Fibroblast of mammary gland (primary cell): ENCODE measurements at places on chromosomes 13 and 19.

DNA sequence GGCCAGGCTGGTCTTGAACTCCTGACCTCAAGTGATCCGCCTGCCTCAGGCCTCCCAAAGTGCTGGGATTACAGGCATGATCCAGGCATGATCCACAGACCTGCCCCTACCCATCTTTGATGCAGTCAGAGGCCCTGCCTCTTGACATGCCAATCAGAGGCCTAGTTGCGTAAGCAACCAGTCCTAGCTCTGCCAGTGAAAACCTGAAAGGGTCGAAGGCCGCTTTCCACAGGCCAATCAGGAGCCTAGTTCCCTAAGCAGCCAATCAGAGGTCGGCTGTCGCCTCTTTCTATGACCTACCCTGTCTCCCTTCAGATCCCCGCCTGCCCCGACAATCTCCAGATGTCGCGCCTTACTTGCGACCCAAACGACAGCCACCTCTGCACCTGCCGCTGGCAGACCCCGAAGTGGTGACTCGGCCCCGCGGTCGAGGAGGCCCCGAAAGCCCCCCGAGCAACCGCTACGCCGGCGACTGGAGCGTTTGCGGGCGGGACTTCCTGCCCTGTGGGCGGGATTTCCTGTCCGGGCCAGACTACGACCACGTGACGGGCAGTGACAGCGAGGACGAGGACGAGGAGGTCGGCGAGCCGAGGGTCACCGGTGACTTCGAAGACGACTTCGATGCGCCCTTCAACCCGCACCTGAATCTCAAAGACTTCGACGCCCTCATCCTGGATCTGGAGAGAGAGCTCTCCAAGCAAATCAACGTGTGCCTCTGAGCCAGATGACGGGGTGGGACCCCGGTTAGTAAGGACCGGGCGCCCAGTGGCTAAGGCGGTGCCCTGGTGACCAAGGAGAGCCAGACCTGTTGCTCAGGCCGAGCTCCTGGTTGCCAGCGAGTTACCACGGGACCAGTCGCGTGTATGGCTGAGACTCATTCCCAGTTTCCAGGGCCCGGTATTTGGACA lies 6.3 kb downstream of the SYDE1 start:
- DNase-seq = no peak

GRCh38 chr19:43983544-43983911 lies 460 bp upstream of the ZNF155 start:
- DNase-seq = no peak

- DNase-seq = no peak
These were observed 15.3 kb downstream of the PIN1 start for GRCh38 chr19:9850235-9850959.

DNA sequence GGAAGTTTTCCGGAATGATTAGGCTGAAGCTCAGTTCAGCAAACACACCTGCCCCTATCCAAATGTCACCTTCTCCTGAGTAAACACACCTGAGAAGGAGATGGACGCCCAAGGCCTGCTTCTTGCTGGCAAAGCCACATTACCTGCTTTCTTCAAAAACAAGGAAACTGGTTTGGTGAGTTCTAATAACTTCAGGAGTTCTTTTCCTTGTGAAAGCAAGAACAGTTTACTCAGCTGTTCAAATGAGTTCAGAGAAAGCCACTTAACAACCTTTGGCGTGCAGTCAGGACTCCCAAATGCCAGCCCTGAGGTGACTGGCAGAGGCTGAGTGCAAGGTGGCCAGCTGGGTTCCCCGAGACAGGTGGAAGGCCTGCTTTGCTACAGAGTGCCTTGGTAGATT lies 160.5 kb downstream of the STK24 start:
- DNase-seq = no peak

DNA sequence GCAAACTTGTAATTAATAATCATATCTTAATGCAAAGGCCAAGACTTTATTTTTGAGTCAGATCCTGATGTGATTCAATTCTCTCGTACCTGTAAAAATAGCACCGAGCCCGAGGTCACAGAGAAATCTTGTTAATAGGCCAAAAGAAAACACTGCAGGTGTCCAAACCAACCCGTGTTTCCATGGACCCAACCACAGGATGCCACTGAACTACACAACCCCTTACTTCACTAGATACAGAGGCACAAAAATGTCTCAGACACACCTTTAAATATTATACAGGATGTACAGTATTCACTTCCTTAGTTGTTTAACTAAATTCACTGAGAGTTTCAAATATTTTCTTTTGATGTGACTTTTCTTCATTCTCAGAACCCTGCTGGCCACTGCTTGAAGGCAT lies 530.9 kb downstream of the MYO16 start:
- no peak for DNase-seq

GRCh38 chr19:51807111-51807701 lies 12.2 kb downstream of the FPR3 start:
- DNase-seq = peak; percentile 18

DNA sequence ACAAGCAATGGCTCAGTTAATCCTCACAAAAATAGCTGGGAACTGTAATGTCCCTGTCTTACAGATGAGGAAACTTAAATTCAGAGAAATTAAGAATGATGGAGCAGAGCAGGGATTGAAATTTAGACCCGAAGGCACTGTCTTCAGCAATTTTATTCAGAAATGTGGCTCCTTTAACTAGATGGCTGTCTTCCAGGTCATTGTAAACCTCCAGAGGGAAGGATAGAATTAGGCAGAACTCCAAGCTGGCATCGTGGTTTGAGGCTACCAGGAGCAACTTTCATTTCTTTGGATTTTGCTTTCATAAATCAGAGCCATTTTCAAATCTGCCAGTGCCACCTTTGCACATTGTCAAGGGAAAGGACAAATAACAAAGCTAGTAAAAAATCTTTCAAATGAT lies 339.0 kb downstream of the DCT start:
- DNase-seq = no peak

GRCh38 chr19:46537136-46538097 lies 41.8 kb upstream of the PNMA8B start:
- DNase-seq = peak; percentile 48

DNA sequence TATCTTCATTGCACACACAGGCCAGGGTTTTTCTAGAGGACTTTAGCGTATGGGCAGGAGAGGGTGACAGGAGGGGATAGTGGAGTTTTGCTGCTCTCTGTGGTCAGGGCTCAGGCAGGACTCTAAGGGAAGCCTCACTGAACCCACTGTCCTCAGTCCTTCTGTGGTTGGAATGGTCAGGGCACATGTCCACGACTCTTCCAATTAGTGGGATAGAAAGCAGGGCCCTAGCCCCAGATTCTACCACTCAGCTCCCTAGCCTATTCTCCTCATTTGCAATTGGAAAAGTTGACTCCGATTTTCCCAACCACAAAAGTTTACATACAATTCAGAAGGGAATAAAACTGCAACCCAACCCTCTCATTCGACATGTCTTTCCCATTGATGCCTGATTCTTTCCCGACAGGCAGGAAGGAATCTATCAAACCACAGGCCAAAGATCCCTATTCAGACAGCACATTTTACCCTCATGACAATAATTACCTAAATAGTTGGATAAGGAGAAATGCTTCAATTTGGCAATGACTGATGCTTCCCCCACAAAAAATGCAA lies 38.2 kb downstream of the TGDS start:
- DNase-seq = peak; percentile 33

DNA sequence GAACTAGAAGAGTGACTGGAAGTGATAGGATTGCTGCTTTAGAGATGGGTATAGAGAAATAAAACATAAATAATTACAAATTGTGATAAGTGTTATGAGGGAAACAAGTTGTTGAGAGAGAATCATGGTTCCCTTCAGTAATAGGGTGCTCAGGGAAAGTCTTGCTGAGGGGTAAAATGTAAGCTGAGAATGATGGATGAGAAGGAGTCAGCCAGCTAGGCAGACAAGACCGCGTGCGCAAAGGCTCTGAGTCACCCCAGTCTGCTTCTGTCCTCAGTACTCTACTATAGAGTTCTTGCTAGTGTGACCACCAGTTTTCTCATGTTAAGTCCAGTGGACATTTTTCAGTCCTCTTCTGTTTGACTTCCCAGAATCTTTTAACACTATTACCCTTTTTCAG lies 39.5 kb downstream of the PCCA start:
- DNase-seq = peak; percentile 71

- peak; percentile 38 for DNase-seq
These were observed 17.2 kb upstream of the USPL1 start for GRCh38 chr13:30600496-30600895.

DNA sequence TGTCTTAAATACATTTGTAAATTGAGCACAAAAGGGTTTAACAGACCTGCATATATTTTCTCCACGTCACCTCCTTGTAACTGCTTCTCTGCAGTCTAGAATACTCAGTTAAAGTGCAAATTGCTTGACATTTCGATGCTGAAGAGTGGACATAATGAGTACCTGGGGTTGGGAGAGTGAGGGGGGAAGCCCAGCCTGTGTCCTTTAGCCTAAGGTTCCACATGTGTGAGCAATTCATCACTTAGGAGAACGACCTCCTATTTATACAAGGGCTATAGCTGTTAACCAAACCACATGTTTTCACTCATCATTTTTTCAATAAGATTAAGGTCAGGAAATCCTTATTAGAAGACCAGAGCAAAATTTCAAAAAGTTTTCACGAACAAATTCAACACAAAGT lies 29.5 kb downstream of the PCDH9 start:
- no peak for DNase-seq

GRCh38 chr13:56314765-56315164 lies 826.0 kb upstream of the PRR20A start:
- DNase-seq = no peak

- peak; percentile 98 for DNase-seq
These were observed 32.2 kb downstream of the MYO9B start for GRCh38 chr19:17107546-17108452.

DNA sequence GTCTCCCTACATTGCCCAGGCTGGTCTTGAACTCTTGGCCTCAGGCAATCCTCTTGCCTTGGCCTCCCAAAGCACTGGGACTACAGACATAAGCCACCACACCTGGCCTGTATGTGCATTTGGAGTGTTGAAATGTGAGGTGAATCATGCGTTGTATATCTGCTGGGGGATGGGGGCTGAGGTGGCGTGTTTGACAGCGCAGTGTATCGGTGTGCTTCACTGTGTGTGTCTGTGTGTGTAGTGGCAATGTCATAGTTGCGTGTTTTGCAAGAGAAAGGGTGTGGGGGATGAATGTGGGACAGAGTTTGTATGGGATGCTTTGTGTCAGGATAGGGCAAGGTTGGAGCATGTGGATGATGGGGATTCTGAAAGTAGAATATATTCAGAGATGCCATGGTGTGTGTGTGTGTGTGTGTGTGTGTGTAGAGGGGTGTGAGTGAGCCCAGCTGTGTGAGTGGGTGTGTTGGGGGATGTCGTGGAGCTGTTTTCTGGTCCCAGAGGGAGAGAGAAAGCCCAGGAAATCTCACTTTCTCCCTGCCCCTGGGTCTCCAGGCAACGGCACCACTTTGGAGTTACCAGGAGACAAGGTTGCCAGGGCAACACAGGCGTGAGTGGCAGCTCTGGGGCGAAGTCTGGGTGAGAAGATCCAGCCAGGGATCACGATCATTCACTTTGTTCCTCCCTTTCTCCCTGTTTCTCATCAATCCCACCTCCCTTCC lies 1.1 kb upstream of the SWSAP1 start:
- DNase-seq = no peak

DNA sequence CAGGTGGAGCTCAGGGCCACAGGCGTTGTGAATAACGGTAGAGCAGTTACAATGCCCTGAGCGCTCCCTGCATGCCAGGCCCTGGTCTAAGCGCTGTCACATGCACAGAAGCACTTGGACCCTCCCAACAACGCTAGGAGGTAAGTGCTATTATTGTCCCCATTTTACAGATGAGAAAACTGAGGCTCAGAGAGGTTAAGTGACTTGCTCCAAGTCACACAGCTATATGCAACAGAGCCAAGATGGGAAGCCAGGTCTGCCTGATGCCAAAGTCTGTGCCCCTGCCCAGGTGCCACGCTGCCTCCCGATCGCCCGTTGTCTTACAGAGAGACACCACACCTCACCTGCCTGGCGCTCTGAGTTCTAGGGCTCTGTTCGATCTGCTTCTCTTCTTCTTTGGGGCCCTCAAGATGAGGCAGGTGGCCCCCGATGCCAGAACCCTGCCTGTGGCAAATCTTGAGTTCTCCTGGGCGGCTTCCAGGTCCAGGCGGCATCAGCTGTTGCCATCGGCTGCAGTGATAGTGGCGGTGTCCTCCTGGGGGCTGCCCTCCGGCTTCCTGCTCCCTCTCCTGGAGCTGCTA lies 20.0 kb downstream of the YIPF2 start:
- no peak for DNase-seq
